ENCODE measurements at places on chromosomes 1 and 21. TPM values are rescaled to one million over a fixed set of nuclear protein-coding genes. Genes with fewer than 3 reads are reported as not detected.

OR2T33 gene
- total RNA-seq, result not detected

DNA sequence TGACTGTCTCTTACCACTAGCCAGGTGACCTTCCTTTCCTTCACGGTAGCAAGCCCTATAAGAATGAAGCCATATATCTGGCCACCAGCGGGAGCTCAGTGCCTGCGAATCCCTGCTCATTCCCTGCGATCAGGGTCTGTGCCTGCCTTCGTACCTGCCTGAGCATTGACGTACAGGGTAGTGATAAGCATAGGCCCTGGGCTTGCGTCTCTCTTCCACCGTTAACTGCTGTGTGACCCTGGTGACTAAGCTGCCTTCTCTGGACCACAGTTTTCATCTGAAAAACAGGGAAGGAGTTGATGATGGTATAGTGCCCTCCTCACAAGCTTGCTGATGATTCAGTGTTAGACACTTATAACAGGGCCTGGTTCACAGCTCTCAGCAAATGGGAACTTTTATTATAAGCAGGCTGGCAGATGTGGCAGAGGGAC, 4.1 kb downstream of the ZC3H12A start:
- H3K27ac ChIP-seq, result peak overlapping the region; percentile 98
- no peaks in the 10 kb centered on the region for H3K27me3 ChIP-seq
- H3K36me3 ChIP-seq, result peaks cover 34% of the 10 kb centered on the region
- peaks cover 64% of the 10 kb centered on the region for H3K4me1 ChIP-seq
- peak overlapping the region; percentile 36 for H3K4me3 ChIP-seq

KCNK2 gene
- total RNA-seq, result 2.5 TPM

- H3K36me3 ChIP-seq, result no peaks in the 10 kb centered on the region
- no peak for DNase-seq
- no peaks in the 10 kb centered on the region for H3K4me1 ChIP-seq
- H3K27me3 ChIP-seq, result no peaks in the 10 kb centered on the region
- no peak overlapping the region for H3K4me3 ChIP-seq
Observed at GRCh38 chr1:190098756-190099155, 378.9 kb downstream of the BRINP3 start.

FAM78B gene
- 4.4 TPM for total RNA-seq

- no peaks in the 10 kb centered on the region for H3K4me1 ChIP-seq
- H3K27me3 ChIP-seq, result no peaks in the 10 kb centered on the region
- DNase-seq, result no peak
- no peak overlapping the region for H3K27ac ChIP-seq
- no peak overlapping the region for H3K4me3 ChIP-seq
Observed at GRCh38 chr1:202658769-202659168, 51.5 kb downstream of the SYT2 start.

DNA sequence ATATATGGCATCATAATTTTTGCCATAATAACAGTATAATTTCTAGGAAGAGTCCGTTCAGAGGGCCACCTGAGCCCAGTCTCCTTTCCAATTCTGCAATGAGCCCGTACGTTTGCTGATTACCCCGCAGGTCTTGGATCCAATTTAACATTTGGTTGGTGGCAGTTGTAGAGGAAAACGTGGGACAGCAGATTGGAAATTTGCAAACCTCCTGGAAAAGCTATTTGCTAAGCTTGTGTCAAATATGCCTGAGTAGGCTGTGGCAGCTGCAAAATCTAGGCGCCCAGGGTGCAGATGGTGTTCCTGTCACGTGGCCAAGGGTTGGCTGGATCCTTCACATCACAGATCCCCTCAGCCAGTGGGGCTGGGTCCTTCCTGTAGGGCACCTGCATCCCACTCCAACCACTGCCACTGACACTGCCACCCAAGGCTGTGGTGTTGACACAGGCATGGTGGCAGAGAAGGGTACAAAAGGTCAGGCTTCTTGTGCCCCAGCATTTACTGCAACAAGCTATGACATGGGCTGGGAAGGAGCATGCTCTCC, 174.8 kb upstream of the SYT6 start:
- DNase-seq, result no peak
- H3K4me3 ChIP-seq, result no peak overlapping the region
- H3K27me3 ChIP-seq, result no peaks in the 10 kb centered on the region
- H3K27ac ChIP-seq, result no peak overlapping the region

DNA sequence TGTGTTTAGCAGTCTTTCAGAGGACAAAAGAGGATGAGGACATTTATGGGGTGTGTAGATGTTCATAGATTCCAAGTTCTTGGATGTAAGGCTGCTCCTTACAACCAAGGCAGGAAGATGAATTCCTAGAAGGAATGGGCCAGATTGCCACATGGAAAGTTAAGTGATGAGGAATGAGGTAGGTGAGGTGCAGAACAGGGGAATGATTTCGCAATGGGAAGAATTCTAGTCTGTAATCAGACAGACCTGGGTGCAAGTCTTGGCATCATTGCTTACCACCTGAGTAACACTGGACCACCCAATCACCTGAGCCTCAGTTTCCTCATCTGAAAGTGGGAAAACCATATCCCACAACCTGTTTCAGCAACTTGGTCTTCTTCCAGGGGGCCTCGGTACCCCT, 174.9 kb downstream of the IER5 start:
- H3K4me3 ChIP-seq, result no peak overlapping the region
- no peaks in the 10 kb centered on the region for H3K4me1 ChIP-seq
- H3K27me3 ChIP-seq, result no peaks in the 10 kb centered on the region
- DNase-seq, result no peak

DNA sequence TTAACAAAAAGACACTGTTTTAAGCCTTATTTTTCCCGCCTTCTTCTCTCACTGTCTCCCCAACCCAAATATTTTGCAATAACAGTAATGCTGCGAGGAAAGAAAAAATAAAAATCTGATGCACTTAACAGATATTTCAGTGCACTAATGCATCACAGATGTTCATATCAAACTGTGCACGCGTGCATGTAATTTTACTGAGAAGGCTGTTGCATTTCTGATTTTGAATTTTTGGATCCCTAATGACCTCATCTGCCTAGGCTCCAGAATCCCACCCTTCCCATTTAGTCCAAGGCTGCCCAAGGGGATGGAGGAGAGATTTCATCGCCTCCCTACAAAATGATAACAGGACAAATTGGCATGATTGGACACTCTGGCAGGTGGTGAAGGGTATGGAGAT, 5.5 kb downstream of the TRABD2B start:
- H3K4me3 ChIP-seq, result no peak overlapping the region
- H3K4me1 ChIP-seq, result peaks cover 50% of the 10 kb centered on the region
- H3K36me3 ChIP-seq, result no peaks in the 10 kb centered on the region
- H3K27me3 ChIP-seq, result no peaks in the 10 kb centered on the region

GRCh38 chr1:161215076-161215475, at the start of gene FCER1G:
TSS of gene FCER1G (plus strand) at chr1:161215295. CDS start at chr1:161215322, 27 bp downstream.
- H3K27me3 ChIP-seq, result no peaks in the 10 kb centered on the region
- no peak within 1 kb of the TSS for H3K27ac ChIP-seq
- H3K36me3 ChIP-seq, result peaks cover 47% of the 10 kb centered on the region
- no peaks in the 10 kb centered on the region for H3K4me1 ChIP-seq

- no peaks in the 10 kb centered on the region for H3K4me1 ChIP-seq
- H3K4me3 ChIP-seq, result no peak overlapping the region
- H3K27me3 ChIP-seq, result no peaks in the 10 kb centered on the region
- H3K27ac ChIP-seq, result no peak overlapping the region
Observed at GRCh38 chr1:156346636-156347035, 8.3 kb downstream of the TSACC start.

GRCh38 chr1:151455966-151456365, 3.3 kb downstream of the POGZ start:
- H3K4me3 ChIP-seq, result no peak overlapping the region
- H3K27me3 ChIP-seq, result no peaks in the 10 kb centered on the region
- no peak overlapping the region for H3K27ac ChIP-seq
- no peaks in the 10 kb centered on the region for H3K36me3 ChIP-seq

- H3K27ac ChIP-seq, result no peak overlapping the region
- DNase-seq, result no peak
- H3K36me3 ChIP-seq, result no peaks in the 10 kb centered on the region
Observed at GRCh38 chr21:37869661-37870060, 46.6 kb downstream of the KCNJ6 start.

GRCh38 chr1:104953555-104953954, 1203.9 kb downstream of the AMY1C start:
- no peaks in the 10 kb centered on the region for H3K4me1 ChIP-seq
- no peaks in the 10 kb centered on the region for H3K36me3 ChIP-seq
- H3K27me3 ChIP-seq, result no peaks in the 10 kb centered on the region
- H3K27ac ChIP-seq, result no peak overlapping the region
- no peak for DNase-seq

DNA sequence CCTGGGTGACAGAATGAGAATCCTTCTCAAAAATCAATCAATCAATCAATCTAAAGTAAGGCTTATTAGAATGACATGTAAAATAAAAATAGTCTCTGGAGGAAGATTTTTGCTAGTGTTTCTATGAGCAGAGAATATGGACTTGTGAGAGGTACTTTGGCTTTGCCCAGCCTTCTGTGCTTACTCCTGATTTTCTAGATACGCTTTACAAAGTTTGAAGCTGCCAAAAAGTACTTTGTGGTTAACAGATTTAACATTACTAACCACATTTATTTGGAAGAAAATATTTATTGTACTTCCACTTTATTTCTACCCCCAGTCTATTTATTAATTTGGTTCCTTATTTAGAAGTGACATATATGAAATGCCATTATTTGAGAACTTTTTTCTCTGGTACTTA, 41.0 kb downstream of the CEP350 start:
- no peaks in the 10 kb centered on the region for H3K4me1 ChIP-seq
- H3K27ac ChIP-seq, result no peak overlapping the region
- DNase-seq, result no peak
- H3K4me3 ChIP-seq, result no peak overlapping the region
- H3K27me3 ChIP-seq, result no peaks in the 10 kb centered on the region

SYTL1 gene
- 56.2 TPM for total RNA-seq

ARHGAP29 gene
- 27.3 TPM for total RNA-seq

LCE3E gene
- 2.2 TPM for total RNA-seq

GRCh38 chr1:160137216-160137862, 14.1 kb upstream of the ATP1A4 start:
- no peak for DNase-seq
- no peak overlapping the region for H3K4me3 ChIP-seq
- H3K36me3 ChIP-seq, result no peaks in the 10 kb centered on the region
- no peaks in the 10 kb centered on the region for H3K27me3 ChIP-seq
- no peaks in the 10 kb centered on the region for H3K4me1 ChIP-seq

FAM72C gene
- total RNA-seq, result 0.49 TPM

DNA sequence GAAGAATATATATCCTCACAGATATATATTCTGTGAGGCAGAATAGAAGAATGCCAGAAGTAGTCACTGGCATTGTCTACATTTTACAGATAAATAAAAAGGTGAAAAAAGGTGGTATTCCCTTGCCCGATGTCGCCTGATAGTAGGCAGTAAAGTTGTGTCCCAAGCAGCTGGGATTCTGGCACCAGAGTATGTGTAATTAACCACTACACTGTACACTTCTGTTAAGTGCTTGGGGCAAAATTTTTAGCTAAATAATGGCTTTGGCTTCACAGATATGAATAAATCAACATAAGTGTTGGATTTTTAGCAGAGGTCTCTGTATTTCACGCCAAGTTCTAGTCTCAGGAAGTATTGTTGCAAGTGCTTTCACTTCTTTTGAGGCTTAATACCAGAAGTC, 13.3 kb upstream of the CASQ2 start:
- peaks cover 10% of the 10 kb centered on the region for H3K4me1 ChIP-seq
- peak overlapping the region; percentile 10 for H3K27ac ChIP-seq
- H3K4me3 ChIP-seq, result no peak overlapping the region
- H3K27me3 ChIP-seq, result no peaks in the 10 kb centered on the region
- DNase-seq, result no peak

ARHGAP30 gene
- 14.5 TPM for total RNA-seq

DNA sequence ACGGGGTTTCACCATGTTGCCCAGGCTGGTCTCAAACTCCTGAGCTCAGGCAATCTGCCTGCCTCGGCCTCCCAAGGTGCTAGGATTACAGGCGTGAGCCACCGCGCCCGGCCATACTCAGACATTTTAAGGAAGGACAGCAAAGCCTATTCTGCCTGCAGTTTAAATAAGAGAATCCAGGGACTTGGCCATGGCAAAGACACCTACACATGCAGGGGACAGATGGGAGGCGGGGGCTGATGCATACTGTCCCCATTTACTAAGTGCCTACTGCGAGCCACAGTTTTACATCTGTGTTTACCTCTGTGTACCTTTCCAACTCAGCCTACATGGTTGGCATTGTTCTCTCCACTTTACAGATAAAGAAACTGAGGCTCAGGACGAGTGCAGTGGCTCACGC, 25.4 kb downstream of the LDLRAD2 start:
- no peak for DNase-seq
- no peak overlapping the region for H3K4me3 ChIP-seq
- H3K27ac ChIP-seq, result no peak overlapping the region
- no peaks in the 10 kb centered on the region for H3K4me1 ChIP-seq
- no peaks in the 10 kb centered on the region for H3K27me3 ChIP-seq

DNA sequence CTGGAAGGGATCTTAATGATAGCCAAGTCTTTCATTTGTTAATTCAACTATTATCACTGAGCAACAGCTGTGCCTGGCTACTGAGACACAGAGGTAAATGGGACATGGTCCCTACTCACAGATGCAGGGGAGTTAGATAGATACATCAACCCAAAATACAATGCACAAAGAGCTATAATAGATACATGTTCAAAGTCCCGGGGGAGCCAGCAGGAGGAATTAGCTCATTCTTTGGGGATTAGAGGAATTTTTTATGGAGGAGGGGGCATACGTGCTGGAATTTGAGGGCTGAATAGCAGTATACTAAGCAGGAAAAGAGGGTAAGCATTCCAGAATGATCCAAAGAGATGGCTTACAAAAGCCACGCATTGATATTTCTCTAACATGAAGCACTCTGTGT, 34.6 kb downstream of the C8B start:
- no peaks in the 10 kb centered on the region for H3K36me3 ChIP-seq
- H3K27me3 ChIP-seq, result no peaks in the 10 kb centered on the region
- no peak overlapping the region for H3K4me3 ChIP-seq
- no peak overlapping the region for H3K27ac ChIP-seq

DNA sequence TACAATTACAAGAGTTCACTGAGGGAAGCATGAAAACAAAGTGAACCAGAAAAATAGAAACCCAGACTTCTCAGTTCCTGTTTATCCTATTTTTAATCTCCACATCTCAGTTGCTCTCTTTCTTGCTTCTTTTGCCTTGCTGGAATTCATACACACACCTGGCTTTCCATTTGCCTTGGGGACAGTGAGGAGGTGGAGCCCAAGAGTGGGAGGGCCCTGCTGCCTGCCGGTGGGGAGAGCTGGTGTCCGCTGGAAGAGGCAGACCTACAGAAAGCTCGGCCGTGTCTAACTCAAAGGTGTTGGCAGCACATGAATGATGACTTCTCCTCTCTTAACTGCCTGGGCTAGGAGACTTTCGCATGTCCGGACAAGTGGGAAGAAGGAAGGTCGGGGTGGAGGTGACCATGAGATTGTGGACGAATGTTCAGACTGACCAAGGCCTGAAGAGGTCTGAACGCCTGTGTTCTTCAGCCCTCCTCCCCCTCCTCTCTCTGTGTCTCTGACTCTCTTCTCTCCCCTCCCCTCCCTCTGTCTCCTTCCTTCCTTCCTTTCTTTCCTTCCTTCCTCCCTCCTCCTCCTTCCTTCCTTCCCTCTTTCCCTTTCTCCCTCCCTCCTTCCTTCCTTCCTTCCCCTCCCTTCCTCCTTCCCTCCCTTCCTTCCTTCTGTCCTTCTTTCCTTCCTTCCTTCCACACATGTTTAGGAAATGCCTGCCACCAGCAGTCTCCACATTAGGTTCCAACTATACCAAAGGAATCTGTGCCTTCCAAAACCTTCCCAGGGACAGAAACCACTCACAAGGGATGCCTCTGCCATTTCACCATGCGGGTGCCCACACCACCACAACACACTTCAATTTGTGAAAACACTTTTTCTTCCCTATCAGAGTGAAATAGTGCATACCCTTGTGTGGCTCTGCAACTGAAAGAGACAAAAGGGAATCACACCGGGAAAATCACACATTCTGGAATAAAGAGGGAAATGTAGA, 157.3 kb upstream of the RUNX1 start:
- H3K27me3 ChIP-seq, result no peaks in the 10 kb centered on the region
- H3K4me3 ChIP-seq, result no peak overlapping the region
- no peak for DNase-seq
- peak overlapping the region; percentile 75 for H3K27ac ChIP-seq

Measured in vagina (tissue), 2 donors.